ENCODE measurements at places on chromosomes 1 and 21.

GRCh38 chr1:58815069-58815685, 31.3 kb upstream of the JUN start:
- DNase-seq, result peak; percentile 90

- no peak for DNase-seq
These were observed 221.2 kb downstream of the CACNA1E start for GRCh38 chr1:181704546-181704945.

- peak; percentile 20 for DNase-seq
These were observed 234.0 kb downstream of the NPHP4 start for GRCh38 chr1:5758000-5758858.

DNA sequence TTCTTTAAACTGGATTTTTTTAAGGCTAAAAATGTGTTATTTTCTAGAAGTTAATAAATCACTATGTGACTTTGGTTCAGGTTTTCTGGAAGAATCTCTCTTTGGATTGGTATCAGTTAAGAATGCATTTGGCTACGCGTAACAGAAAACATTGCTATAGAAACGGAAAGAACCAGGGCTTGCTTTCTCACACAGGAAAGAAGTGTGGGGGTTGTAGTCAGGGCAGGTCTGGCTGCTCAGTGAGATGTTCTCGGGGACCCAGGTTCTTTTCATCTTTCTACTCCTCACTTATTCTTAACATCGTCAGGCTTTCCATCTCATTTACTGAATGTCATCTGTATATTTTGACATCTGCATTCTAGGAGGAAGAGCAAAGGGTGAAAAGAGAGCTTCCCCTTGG, 191.4 kb downstream of the ZBTB18 start:
- no peak for DNase-seq

DNA sequence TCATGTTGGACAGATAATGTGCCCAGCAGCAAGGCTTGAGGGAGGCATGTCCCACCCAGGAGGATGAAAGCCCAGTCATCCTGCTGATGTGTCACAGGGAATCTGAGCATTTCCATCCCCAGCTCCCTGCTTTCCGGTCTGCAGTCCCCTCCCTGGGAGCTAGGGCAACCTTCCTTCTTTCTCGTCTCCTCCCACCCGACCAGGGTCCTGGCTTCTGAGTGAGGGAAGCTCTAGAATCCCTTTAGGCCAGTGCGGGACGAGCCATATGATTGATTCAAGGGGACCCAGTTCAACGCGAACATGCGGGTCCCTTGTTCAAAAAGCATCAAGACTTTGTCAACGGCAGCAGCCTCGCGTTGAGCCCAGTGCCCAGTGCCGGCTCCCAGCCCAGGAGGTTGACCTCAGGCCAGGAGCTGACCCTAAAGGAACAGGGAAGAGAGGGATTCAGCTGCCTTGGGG, 96.7 kb upstream of the TMPRSS2 start:
- no peak for DNase-seq

DNA sequence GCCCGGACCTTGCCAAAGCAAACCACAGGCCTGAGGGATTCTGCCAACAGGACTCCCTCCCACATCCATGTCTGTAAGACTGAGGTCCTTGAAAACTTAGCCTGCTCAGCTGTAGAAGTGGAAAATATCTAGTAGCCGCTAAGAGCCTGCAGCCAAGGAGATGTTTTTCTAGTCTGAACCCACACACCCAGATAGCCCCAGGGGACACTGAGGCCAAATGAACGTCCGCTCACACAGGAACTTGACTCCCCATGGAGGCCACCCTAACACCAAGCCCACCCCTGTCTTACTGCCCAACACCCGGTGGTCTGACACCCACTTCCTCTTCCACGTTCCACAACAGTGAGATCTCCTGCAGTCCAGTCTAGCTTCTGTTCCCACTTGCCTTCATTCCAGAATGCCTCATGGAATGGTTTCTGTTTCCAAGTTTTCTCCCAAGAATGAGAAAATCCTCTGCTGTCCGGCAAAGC, 174.8 kb downstream of the PLPP3 start:
- no peak for DNase-seq

- DNase-seq, result no peak
These were observed 611.1 kb downstream of the AJAP1 start for GRCh38 chr1:5265438-5266075.

DNA sequence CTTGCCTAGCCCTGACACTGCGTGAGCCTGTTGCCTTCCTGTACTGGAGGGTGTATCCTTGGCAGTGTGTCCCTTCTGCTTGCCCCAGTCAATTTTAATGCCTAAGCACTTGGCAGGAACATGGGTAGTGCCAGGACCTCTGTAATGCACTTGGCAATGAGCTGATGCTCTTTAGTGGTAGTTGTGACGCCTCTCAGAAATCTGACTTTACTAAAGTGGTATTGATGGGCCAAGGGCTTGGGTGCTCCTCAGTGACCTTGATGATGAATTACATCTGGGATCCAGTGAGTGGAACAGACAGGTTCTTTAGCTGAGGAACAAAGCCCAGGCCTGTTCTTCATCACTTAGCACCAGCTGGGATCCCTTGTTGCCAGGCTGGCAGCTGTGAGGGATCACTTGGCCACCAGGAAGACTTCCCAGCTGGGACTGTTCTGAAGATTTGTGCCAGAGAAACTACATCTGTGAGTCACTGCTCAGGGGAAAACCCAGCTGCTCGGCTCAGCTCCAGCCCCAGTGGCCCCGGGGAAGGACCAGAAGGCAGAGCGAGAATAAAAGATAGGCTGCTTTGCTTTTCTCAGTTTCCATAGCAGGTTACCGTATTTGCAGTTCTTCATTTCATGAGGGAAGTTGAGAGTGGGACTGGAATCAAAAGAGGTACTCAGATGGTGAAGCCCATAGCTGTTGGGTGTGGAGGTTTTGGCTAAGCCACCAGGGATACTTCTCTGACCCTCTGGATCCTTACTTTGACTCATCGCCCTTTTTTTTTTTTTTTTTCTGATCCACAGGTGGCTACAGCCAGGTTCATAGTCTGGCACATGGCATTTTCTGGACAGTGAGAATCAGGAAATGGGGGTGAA, 28.5 kb upstream of the KCNA2 start:
- peak; percentile 21 for DNase-seq

DNA sequence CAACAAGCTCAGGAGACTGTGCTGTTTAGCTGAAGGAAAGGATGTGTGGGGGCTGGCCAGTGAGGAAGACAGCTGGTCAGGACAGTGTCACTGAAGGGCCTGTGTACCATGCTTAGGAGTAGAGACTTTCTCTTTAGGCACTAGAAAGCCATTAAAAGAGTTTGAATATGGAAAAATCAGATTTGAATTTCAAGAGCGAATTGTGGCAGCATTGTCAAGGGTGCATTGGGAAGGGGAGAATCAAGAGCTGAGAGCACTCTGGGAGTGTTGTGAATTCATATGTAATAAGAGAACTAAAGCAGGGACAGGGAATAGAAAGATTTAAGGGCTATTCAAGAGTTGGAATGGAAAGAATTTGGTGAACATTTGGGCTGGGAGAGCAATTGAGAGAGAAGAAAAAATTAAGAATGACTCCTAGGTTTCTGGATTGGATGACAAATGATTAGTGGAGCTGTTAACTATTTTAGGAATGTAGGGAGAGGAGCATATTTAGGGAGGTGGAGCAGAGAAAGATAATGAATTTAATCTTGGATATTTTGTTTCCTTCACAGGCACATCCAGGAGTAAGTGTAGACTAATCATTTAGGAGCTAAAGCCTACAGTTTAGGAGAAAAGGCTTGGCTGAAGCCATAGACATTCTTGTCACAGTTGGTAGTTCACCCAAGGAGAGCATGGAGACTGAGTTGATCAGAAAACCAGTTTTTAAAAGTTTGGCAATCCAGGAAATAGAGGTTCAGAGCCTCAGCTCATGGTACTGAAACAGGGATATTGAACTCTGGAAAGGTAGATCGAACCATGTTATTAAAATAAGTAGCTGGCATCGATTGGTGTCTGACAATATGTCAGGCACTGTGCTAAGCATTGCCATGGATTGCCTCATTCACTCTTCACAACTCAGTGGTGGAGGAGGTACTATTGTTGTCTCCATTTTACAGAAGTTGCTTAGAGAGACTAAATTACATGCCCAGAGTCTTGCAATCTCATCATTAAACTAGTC, 23.1 kb upstream of the TOR3A start:
- peak; percentile 27 for DNase-seq

- peak; percentile 62 for DNase-seq
These were observed 1.3 kb downstream of the PCNT start for GRCh38 chr21:46325073-46325912.

DNA sequence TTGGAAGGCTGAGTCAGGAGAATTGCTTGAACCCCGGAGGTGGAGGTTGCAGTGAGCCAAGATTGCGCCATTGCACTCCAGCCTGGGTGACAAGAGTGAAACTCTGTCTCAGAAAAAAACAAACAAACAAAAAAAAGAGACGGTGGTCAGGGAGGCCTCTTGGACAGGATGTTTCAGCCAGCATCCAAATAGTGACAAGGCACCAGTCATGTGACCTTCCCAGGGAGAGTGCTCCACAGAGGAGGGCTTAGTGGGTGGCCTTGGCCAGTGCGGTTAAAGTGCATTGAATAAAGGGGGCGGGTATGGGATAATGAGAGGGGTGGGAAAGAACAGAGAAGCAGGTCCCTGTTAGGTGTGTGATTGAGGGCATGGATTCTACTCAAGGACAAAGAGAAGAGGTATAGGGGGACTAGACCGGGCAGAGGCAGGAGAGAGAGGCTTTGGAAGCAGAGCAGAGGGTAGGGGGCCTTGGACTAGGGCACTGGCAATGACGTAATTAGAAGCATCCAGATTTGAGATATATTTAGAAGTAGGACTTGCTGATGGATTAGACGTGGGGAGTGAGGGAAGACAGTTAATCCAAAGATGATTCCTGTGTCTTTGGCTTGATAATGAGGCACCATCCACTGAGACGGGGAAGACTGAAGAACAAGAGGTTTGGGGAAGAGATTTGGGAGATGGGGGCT, 12.0 kb upstream of the RYR2 start:
- DNase-seq, result no peak

DNA sequence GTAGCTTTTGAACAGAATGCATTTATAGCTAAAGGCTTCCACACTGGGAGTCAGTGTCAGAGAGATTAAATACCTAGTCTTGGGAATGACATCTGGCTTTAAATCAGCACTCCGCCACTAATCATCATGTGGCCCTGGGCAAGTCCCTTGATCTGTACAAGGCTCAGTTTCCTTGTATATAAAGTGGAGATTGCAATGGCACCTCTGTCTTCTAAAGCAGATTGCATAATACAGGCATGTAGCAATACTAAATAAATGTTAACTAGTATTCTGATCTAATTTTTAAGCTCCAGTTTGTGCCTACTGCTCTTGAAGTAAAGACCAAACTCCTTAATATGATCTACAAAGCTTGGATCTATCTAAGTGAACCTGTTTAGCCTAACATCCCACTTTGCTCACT, 249.4 kb downstream of the PLPP3 start:
- DNase-seq, result no peak

DNA sequence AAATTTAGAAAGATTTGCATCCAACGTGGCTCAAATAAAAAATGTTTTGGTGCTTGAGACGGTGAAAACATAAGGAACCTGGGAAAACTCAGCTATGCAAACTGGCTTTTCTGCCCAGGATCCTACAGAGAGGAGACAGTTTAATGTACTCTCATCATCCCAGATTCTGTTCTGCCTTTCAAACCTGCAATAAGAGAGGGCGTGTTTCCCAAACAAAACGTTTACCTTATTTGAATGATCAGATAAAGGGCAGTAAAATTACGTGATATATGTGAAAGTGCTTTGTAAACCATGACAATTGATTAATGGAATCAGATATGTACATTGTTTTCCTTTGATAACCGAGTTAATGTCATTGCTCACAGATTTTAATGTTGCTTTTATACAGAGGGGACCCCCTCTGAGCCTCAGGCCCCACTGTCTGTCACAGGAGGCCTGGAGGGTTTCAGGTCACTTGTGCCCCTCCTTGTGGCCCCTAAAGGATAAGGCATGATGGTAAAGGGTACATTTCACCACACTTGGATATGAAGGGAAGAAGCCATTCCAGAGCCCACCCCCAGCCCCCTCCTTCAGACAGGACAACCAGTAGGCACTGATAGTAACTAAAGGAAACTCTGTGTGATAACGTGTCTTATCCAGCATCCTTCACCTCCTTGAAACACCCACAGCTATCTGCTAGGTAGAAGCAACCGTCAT, 157.6 kb downstream of the EDEM3 start:
- no peak for DNase-seq

DNA sequence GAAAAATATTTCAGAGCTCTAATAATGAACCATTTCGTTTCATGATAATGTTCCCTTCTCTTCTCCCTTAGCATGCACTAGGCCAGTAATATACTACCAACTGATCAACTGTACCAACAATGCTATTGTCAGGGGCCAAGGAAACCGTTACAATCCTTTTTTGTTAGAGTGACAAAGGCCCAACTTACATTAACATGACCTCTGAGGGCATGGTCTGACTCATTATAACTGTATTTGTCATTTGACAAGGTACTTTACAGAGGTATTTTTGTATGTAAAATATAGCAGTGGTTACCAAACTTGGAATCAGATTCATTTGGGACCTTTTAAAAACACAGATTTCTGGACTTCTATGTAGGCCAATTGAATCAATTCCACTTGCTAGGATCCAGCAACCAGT, 102.6 kb upstream of the RRP15 start:
- DNase-seq, result no peak

GRCh38 chr1:54221113-54221834, 21.3 kb downstream of the MRPL37 start:
- DNase-seq, result no peak

DNA sequence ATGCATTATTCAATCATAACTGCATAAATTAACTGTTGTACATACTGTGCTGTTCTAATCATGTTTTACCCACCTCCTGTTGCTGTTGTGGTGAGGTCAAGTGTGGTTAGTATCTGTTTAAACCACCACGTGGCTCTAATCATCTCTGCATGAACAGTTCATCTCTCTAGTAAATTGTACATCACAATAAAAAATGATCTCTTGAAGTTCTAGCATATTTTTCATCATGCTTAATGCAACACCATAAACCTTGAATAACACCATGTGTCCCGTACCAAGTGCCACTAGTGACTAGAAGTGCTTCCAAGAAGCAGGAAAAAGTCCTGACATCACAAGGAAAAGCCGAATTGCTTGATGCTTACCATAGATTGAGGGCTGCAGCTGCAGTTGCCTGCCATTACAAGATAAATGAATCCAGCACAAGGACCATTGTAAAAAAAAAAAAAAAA, 51.7 kb downstream of the SNRPE start:
- DNase-seq, result no peak

DNA sequence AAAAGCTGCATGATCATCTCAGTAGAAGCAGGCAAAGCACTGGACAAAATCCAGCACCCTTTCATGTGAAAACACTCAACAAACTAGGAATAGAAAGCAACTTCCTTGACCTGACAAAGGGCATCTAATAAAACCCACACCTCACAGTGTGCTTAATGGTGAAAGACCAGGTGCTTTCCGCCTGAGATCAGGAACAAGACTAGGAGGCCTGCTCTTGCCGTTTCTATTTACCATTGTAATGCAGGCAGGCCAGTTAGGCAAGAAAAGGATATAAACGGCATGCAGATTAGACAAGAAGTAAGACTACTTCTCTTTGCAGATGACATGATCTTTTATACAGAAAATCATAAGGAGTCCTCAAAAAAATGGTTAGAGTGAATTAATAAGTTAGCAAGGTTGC, 37.2 kb downstream of the SLC37A1 start:
- peak; percentile 70 for DNase-seq

Measured in kidney (tissue), 22 donors.